ENCODE measurements at places on chromosomes 1 and 21.

GRCh38 chr1:79005945-79006344 is 585 bp downstream of the ADGRL4 start:
- no peak for DNase-seq

DNA sequence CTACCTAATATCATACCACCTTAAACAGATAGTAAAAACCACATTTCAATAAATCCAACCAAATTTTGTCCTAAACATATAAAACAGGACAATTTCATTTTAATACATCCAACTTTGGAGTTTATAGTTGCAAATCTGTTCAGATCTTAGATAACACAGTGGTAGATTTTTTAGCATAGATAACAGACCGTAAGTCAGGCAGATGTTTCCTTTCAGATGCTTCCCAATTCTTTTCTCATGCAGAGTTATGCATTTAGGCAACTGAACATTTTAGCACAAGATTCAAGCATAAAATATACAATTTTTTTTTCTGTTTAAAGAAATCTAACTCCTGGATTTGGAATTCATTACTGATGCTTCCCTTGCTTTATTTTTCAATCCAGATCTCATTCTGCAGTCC is 156.5 kb upstream of the ZNHIT6 start:
- peak; percentile 76 for DNase-seq

- DNase-seq = no peak
Measured at GRCh38 chr21:31879241-31879650, 6.4 kb downstream of the HUNK start.

- DNase-seq = no peak
Measured at GRCh38 chr1:20710469-20711284, 7.1 kb downstream of the KIF17 start.

DNA sequence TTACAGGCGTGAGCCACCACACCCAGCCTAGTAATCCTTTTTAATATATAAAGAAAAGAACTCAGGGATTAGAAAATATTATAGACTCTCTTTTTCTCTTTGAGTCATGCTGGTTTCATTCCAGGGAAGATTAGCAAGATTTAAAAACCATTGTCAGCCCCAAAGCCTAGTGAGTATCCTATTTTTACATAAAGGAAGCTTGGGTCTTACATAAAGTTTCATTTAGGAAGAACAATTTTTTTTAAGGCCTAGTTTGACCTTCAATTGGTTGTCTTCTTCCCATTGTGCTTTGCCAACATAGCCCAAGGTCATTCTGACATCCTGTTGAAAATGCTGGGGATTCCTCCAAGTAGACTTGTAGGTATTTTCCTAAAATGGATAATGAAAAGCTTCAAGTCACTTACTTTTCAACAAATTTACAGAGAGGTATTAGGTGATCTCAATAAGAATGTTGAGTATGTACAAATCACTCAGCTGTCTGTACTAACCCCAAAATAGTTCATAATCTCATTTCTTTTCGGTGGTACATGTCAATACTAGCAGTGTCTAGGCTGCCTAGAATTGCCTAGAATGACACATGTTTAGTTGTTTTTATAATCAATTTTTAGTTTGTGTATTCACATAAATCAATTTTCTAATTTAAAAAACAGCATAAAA is 4.3 kb upstream of the KIF14 start:
- DNase-seq = no peak

GRCh38 chr1:9289711-9290485 is 2.8 kb upstream of the SPSB1 start:
- no peak for DNase-seq

GRCh38 chr1:248779350-248779749 is 23.8 kb upstream of the LYPD8 start:
- no peak for DNase-seq

GRCh38 chr1:9250411-9251381 is 16.1 kb downstream of the H6PD start:
- no peak for DNase-seq

- no peak for DNase-seq
Measured at GRCh38 chr1:43251024-43251423, 18.8 kb upstream of the TMEM125 start.

- DNase-seq = no peak
Measured at GRCh38 chr1:28428990-28429520, 59.5 kb downstream of the PHACTR4 start.

DNA sequence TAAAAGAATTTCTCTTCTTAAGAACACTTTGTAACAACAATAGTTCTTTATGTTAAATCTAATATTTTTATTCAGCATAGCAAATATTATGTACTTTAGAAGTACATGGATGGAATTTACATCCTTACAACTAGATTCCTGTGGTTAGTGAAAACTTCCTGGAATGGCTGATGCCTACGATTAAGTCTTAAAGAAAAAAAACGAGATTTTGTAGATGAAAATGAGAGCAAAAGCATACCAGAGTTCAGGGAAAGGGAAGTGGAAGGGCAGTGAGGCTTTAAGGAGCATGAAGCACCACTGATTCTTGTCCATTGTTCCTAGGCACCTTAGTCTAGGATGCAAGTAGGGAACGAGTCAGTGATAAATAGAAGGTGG is 26.7 kb downstream of the CFH start:
- DNase-seq = no peak

DNA sequence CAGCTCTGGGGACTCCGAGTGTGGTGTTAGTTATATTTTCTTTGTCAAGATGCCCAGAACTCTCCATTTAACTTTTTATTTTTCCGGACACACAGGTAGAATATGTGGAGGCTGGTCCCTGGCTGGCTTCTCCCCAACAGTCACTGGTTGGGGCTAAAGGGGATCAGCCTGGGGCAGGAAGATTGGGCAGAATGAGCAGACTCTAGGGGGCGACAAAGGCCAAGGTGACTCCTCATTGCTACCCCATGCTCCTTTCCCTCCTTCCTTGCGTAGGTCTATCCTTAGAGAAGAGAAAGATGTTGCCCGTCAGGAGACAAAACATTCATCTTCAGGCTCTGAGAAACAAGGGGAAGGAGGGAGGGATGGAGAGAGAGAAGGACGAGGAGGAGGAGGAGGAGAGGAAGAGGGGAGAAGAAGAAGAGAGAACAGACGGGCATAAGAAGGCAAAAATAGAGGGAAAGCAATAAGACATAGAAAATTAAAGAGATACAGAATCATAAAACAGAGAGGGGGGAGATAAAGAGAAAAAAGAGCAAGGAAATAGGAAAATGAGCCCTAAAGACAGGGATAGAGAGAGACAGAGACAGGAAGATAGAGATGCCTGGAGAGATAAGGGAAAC is 89.9 kb downstream of the FOXD2 start:
- no peak for DNase-seq

GRCh38 chr1:12383786-12384185 is 154.0 kb downstream of the VPS13D start:
- no peak for DNase-seq

- DNase-seq = no peak
Measured at GRCh38 chr1:96362623-96363022, 359.0 kb upstream of the PTBP2 start.

All from Jurkat, Clone E6-1 (cell line).